Stimulated activated CD4-positive, alpha-beta T cell treated with anti-CD3 and anti-CD28 coated beads, Interleukin-12 subunit alpha, Interleukin-12 subunit beta, amount 100 ng/mL, for 48 hours (primary cell): ENCODE measurements at places on chromosomes 6 and 20.

- no peak for DNase-seq
Measured at GRCh38 chr20:37726971-37727956, 33.4 kb downstream of the CTNNBL1 start.

GRCh38 chr6:16659466-16660156 lies 101.6 kb downstream of the ATXN1 start:
- DNase-seq = no peak

GRCh38 chr6:31403283-31404060 lies at the start of gene MICA:
MICA (plus strand) TSS chr6:31403595; CDS start chr6:31403633, 38 bp downstream.
- peak; percentile 65 for DNase-seq

DNA sequence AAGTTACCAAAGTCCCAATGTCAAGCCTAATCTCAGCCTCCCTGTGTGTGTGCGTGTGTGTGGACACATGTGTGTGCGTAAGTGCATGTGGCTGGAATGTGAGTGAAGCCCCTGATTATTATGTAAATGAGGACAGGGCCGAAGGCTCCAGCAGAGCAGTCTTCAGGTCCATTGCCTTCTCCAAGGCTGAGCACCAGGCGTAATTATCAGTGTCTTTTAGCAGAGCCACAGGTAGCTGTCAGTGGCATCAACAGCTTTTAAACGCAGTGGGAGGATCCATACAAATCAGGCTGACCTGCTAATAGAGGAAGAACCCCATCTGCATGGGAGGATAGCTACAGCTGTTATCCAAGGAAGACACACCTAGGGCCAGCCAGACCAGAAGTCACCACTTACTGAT lies 324.3 kb upstream of the MOCS1 start:
- no peak for DNase-seq

GRCh38 chr6:5657684-5658430 lies 348.9 kb downstream of the NRN1 start:
- DNase-seq = no peak
